NCI-H1105 (cell line): ENCODE measurements at places on chromosomes 4 and X.

DNA sequence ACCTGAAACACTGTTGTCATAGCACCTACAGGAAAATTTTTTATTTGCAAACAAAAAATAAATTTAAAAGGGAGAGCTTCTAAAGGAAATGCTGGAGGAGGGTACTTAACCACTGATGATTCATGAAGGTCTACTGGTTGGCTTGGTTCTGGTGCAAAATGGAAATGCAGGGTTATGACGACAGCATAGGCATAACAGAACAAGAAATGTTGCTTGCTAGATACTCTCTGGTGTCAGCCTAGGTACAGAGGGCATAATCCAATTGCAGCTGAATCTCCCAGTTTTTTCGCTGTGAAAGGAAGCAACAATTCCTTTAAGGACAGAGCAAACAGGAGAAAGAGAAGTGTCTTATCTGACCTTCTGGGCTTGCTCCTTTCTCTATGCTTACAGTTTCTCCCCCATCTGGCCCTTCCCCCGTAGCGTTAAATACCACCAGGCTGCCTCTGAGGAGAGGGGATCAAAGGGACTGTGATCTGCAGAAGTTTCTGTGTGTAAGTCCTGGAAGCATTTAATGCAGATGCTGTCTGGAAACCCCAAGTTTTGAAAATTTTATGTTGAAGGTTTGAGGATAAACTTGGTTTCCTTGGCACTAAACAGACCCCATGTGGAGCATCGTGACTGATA is 23.7 kb upstream of the CASK start:
- DNase-seq = no peak

DNA sequence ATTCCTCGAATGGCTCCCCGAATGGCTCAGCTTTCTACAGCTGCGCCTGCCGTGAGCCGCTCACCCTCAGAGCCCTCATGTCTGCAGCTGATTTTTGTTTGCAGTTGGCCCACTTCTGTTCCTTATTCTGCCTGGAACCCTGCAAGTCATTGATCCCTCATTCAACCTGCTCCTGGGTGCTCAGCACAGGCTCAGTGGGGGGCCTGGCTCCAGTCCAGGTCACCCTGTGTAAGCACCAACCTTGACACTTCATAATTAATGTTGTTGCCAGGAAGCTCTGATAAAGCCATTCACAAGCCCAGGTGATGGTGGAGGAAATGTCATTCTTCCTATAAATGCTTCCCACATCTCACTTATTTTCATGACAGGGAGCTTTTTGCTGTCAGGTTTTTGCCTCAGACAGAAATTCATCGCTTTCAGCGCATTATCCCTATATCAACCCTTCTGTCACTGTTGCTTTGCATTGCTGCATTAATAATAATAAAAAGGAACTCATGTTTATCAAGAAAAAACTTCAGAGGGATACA is 85.7 kb downstream of the F11 start:
- peak; percentile 57 for DNase-seq

- no peak for DNase-seq
These were observed 9.2 kb upstream of the GABRA4 start for GRCh38 chr4:47002580-47002979.

- DNase-seq = no peak
These were observed 123.5 kb upstream of the FAT4 start for GRCh38 chr4:125191232-125191631.

DNA sequence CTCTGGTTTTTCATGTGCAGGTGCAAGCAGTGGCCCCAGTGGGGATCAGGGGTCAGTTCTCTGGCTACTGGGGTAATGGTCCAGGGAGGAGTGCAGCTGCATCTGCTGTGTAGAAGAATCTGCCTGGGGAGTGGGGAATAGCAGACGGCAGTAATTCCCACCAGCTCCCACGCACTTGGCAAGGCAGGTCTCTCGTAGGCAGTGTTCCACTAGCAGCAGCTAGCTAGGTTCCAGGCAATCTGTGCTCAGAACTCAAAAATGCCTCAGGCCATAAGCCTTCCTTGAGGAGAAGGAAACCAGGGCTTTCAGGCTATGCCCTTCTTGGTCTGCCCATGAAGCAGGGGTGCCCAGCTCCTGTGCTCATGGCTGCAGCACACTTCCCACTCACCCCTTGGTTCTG is 38.8 kb downstream of the DCLK2 start:
- DNase-seq = no peak

DNA sequence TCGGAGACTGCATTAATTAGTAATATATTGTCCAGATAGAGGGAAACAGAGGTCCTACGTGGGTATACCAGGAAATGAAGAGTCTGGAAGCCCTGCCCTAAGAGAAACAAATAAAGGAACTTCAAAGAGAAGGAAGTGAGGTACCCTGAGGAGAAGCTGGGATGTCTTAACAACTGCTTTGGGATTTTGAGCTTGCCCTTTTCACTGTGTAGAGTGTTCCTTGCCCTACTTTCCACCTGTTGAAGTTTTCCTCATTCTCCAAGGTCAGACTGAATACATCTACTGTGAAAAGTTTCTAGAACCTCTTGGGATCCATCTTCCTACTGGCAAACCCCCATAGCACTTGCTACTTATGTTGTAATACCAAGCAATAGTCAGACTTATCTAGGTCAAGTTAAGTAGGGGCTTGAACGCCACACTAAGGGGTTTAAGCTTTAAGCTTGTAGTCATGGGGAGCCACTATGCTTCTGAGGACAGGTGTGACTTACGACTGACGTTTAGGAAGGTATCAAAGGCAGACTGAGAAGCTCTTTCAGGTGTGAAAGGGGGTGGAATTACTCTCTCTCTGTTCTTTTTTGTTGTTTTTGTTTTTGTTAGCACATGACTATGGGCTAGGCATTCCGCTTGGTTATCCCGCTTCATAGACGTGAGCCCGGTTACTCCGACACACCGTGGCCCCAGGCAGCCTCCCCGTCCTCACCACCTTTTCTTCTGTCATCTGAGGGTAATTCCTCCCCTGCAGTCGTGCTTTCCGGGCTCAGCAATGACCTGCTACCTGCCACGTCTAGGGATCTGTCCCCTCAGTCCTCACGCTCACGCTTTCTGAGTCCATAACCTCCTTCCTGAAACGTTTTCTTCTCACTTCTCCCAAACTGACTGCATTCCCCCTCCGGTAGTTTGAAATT is 959 bp upstream of the REST start:
- no peak for DNase-seq

DNA sequence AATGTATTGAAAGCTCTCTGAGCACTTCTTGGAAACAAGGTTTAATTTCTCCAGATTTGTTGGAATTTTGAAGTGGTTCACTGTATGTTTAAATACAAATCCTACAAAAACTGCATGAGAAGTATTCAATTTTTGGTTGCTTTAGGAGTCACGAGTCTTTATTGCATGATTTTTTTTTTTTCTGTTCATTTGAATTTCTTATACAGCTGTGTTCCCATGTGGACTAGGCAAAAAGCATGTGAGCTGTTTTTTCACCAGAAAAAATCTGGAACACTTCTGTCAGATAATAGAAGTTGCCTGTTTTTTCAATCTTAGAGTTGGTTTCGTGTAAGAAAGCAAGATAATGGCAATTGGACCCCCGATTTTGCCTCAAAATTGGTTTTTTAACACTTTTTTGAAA is 66.4 kb downstream of the SLC9A6 start:
- no peak for DNase-seq

DNA sequence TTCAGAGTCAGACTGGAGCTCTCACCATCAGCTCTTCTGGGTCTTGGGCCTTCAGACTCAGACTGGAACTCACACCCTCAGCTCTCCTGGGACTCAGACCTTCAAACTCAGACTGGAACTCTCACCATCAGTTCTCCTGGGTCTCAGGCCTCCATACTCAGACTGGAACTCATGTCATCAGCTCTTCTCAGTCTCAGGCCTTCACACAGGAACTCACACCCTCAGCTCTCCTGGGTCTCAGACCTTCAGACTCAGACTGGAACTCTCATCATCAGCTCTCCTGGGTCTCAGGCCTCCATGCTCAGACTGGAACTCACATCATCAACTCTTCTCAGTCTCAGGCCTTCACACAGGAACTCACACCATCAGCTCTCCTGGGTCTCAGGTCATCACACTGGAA is 147.2 kb upstream of the MXRA5 start:
- DNase-seq = no peak

DNA sequence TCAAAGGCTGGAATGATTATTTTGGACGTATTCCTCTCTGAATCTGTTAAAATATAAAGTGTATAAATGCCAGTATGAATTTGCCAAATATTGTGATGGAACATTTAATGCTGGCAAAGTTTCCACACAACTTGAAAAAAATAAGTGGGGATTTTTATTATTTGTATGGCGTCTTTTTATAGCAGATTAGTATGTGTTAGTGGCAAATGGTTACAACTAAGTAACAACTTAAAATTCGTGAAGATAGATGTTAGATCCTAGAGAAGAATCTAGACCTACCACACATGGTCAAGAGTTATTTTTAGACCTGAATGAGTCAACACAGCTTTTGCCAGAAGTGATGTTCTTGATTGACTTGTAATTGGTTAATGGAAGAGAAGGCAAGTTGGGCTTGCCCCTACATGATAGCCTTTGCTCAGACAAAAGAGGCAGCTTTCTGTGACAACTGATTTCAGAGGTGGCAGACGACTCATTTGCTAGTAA is 4.8 kb downstream of the CPE start:
- DNase-seq = peak; percentile 77

DNA sequence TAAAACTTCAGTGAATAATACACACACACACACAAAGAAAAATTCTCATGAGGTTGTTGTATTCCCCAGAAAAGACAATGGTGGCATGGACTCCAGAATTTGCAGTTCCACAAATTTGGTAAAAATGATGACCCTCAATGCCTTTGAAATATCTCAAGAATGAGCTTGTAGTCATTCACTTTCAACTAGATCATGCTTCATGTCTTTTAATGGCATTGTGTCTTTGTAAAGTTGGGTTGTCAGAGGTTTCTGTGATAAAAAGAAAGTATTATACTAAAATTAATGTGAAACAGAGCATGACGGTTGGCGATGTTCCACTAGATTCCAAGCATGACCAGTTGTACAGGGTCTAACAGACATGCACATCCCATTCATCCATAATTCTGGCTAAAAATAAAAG is 685.0 kb upstream of the FRG1 start:
- no peak for DNase-seq

DNA sequence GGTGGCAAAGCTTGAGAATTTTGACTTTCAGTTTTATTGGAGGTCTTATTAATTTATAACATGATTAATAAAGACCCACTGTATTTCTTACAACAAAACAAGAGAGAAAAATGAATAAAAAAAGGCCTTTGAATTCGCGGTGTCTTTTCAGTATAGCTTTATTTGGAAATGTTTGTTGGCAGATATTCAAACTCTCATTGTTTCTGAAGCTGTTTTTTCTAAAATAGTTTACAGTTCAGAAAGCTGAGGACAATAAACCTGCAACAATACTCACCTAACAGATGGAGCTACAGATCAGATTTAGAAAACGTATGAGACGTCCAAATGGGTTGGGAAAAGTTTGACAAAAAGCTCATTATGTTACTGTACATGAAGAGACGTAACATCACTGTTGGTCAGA is 2.4 kb upstream of the SPARCL1 start:
- DNase-seq = no peak

GRCh38 chrX:136183917-136184316 is 36.6 kb downstream of the FHL1 start:
- no peak for DNase-seq
